ENCODE measurements at places on chromosomes 1 and 21. TPM values are rescaled to one million over a fixed set of nuclear protein-coding genes. Genes with fewer than 3 reads are reported as not detected.

DNA sequence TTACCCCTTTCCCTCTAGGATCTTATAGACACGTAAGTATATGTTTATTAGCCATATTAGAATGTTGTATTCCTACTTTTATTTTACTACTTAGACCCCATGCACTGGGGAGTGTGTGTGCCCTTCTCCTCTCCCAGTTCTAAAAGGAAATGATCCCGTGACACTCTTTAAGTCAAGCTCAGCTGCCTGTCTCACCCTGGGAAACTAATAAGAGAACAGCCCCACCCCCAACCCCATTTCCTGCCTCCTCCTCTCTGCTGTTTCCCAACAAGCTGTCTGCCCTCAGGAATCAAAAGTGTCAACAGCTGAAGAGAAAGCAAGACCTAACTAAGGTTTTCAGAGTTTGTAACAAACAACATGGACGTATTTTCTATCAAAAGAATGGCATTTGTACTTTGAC, 92.6 kb upstream of the VAV3 start:
- H3K4me3 ChIP-seq, result no peak overlapping the region
- H3K4me1 ChIP-seq, result no peaks in the 10 kb centered on the region
- H3K27ac ChIP-seq, result no peak overlapping the region
- DNase-seq, result no peak
- no peaks in the 10 kb centered on the region for H3K27me3 ChIP-seq

GRCh38 chr1:182484067-182484466, 34.1 kb downstream of the RGSL1 start:
- H3K4me1 ChIP-seq, result no peaks in the 10 kb centered on the region
- H3K4me3 ChIP-seq, result no peak overlapping the region
- no peaks in the 10 kb centered on the region for H3K27me3 ChIP-seq
- no peak for DNase-seq
- no peaks in the 10 kb centered on the region for H3K36me3 ChIP-seq

DNA sequence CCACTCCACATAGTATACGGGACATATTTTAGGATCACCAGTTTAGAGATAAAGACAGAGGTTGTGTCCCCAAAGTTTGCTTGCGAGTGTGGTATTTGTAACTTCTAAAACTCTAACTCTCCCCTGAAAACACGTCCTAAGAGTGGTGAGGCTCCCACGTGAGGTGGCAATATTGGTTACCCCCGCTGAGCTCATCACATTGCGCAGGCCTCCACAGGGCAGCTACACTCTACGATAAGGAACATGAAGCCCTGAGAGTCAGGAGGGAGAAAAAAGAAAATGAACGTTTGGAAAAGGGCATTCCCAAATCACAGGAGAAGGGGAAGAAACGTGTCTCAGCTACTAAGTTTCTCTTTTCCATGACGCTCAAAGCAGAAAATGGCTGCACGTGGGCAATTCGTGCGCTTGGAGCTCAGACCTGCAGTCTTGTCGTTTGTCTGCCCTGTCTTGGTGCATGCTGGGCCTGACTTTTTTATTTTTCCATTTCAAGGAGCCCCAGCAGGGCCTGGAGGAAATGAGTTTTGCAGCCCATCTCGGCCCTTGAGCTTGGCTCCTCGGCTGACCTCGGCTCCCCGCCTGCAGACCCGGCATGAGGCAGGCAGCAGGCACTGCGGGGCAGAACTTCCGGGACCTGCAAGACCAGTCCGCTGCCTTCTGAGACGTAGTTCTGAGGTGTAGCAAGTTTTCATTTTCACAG, 25.7 kb downstream of the ERG start:
- H3K27me3 ChIP-seq, result peaks cover 10% of the 10 kb centered on the region
- no peak for DNase-seq
- no peak overlapping the region for H3K4me3 ChIP-seq
- H3K4me1 ChIP-seq, result no peaks in the 10 kb centered on the region
- H3K27ac ChIP-seq, result no peak overlapping the region

DNA sequence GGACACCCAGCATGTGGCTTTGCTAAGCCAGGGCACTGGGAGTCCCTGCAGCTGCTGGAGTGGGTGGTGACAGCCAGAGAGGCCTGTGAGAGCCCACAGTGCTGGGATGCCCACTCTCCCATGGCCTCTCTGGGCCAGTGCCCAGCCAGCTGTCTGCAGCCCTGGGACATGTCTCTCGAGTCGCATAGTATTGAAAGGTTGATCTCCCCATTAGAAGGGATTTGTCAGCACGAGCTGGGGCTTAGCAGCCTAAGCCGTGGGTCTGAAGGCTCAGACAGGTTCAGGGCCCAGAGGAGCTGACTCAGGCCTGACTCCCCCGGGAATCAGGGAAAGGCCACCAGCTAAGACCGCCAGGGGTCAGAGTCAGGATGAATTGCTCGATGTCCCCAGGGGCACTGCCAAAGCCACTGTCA, 53.5 kb downstream of the FOXD2 start:
- no peak overlapping the region for H3K4me3 ChIP-seq
- no peaks in the 10 kb centered on the region for H3K36me3 ChIP-seq
- no peak for DNase-seq

The GJA4 gene
- not detected for total RNA-seq

The AHCTF1 gene
- total RNA-seq, result 53.0 TPM
